ENCODE measurements at places on chromosomes 1 and 21. TPM values are rescaled to one million over a fixed set of nuclear protein-coding genes. Genes with fewer than 3 reads are reported as not detected.
A peak's percentile ranks its signal among the peaks of the same experiment; 100 is the strongest.

The HSPB7 gene
- not detected for polyA plus RNA-seq

- DNase-seq, result peak; percentile 26
- peaks cover 8% of the 10 kb centered on the region for H3K4me1 ChIP-seq
- no peaks in the 10 kb centered on the region for H3K36me3 ChIP-seq
Observed at GRCh38 chr1:51303751-51304251, 26.6 kb downstream of the TTC39A start.

The ASPM gene
- polyA plus RNA-seq, result 0.08 TPM

The RSPO1 gene
- polyA plus RNA-seq, result not detected

GRCh38 chr1:248849152-248849551 is 9.7 kb downstream of the ZNF692 start:
- peaks cover 10% of the 10 kb centered on the region for H3K4me1 ChIP-seq
- DNase-seq, result no peak
- H3K36me3 ChIP-seq, result peaks cover 70% of the 10 kb centered on the region
- no peak overlapping the region for H3K27ac ChIP-seq
- H3K27me3 ChIP-seq, result no peaks in the 10 kb centered on the region

The AADACL3 gene
- not detected for polyA plus RNA-seq

DNA sequence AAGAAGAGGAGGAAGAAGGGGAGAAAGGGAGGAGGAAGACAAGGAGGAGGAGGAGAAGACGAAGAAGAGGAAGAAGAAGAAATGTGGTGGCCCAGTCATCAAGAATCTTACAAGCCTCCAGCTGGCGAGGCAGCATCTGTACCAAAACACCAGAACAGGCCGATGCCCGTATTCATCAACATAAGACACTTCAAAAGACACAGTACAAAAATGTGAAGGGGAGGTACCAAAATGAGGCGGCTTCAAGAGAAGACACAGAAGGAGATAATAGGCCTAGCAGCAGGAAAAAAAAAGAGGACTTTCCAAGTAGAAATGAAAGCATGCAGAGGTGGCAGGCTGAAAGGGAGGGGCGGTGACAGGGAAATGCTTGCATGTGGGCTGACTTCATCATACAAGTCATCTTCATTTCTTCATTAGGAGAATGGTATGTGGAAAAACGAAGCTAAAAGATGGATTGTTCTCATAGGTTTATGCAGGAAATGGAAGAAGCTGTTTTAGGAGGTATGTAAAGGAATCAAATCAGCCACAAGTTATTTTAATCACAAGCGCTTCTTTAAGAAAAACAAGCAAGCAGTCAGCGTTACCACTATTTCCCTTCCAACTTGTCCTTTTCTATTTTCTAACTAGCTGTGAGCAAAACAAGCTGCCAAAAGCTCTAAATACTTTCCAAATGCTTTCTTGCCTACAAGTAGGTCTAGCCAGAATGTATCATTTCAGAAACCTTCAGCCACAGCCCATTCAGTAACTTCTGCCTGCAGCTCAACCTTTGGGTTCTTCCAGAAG is 192.3 kb downstream of the SLC45A1 start:
- H3K36me3 ChIP-seq, result peaks cover 6% of the 10 kb centered on the region
- no peak overlapping the region for H3K27ac ChIP-seq
- peaks cover 19% of the 10 kb centered on the region for H3K4me1 ChIP-seq
- no peak for DNase-seq
- no peaks in the 10 kb centered on the region for H3K27me3 ChIP-seq

DNA sequence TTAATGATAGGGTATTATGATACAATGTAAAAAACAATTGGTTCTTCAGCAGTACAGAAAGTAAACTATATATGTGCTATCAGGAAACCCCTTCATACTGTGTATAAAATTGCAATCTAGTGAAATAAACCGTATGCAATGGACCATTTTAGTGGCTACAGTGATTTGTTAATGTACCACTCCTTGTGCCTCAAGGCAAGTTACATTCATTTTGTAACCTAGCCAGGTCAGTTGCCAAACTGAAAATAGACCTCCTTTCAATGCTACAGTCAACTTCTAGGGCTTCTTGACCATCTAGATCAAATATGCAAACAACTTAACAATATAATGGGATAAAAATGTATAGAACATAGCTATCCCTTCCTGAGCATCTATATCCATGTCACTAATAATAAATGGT is 52.0 kb upstream of the RAVER2 start:
- H3K36me3 ChIP-seq, result no peaks in the 10 kb centered on the region
- H3K27me3 ChIP-seq, result no peaks in the 10 kb centered on the region
- no peak overlapping the region for H3K4me3 ChIP-seq
- no peak for DNase-seq

The NCAM2 gene
- polyA plus RNA-seq, result not detected

DNA sequence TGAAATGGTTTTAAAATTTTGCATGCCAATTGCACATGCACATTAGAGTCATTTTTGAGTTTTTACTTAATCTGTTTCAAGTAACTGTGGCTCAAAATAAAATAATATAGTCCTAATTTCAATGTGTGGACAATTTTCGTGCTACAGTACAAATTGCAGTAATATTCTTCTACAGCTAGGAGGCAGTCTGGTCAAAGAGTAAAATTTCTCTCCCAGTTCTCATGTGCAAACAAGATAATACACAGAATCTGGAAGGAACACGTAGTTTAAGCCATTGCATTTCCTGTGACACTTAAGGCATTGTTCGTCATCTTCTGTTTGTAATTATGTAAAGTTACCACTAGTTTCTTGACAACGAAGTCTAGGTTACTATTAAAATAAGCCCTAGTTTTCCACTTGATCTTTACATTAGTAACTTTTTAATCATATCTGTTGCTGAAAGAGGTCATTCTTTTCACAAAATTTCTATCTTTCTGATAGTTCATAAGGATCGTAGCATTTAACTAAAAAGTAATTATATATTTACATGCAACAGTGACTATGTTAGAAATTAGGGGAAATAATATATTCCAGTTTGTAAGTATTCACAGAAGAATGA is 28.9 kb downstream of the ODR4 start:
- no peak overlapping the region for H3K4me3 ChIP-seq
- no peaks in the 10 kb centered on the region for H3K4me1 ChIP-seq
- H3K27me3 ChIP-seq, result no peaks in the 10 kb centered on the region
- peaks cover 78% of the 10 kb centered on the region for H3K36me3 ChIP-seq
- DNase-seq, result peak; percentile 65

The PRDM2 gene
- 4.1 TPM for polyA plus RNA-seq

GRCh38 chr1:176444286-176444685 is 18.7 kb upstream of the PAPPA2 start:
- H3K27me3 ChIP-seq, result no peaks in the 10 kb centered on the region
- H3K27ac ChIP-seq, result no peak overlapping the region
- no peak overlapping the region for H3K4me3 ChIP-seq

DNA sequence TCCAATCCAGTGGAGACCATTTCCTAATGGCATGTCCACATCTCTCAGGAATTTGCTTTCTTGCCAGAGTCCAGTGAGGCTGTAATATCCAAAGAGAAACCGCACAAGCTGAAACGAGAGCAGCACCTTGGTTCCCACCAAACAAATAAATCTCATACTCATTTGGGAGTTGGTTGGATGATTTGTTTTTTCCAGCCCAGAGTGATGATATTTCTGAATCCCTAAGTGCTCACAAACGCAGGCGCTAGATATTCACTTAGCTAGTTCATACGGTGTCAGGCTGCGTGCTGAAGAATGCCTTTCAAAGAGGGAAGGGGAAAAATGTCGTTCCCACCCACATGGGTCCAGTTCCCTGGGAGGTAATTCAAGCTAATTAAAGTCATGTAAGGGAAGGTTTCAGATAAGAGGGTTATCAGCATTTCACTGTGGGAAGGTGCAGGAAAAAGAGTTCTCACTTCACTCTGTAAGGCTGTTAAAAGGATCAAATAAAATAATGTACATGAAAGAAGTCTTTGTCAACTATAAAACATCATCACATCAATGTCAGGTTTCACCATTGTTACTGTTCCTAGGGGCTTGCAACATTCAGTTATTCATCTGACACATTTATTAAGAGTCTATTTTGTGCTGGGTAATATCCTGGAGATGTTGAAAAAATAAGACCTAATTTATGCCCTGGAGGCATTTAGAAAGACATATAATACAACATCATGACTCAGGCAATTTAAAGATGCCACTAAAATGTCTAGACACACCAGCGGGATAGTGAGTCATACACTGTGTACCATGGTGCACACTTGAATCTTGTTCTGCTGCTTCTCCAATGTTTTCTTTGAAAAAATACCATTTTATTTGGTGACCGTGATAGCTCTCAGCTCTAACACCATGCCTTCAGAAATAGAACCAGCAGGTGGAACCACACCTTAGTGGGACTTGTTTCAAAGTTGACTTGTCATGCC is 19.3 kb downstream of the DPT start:
- H3K4me1 ChIP-seq, result no peaks in the 10 kb centered on the region
- H3K4me3 ChIP-seq, result no peak overlapping the region
- H3K27ac ChIP-seq, result no peak overlapping the region
- DNase-seq, result no peak

The RGS13 gene
- polyA plus RNA-seq, result not detected

The OR6N1 gene
- not detected for polyA plus RNA-seq

The RNU1-3 gene
- polyA plus RNA-seq, result not detected

- no peak overlapping the region for H3K4me3 ChIP-seq
- H3K27me3 ChIP-seq, result no peaks in the 10 kb centered on the region
- H3K36me3 ChIP-seq, result no peaks in the 10 kb centered on the region
Observed at GRCh38 chr21:42028766-42029425, 18.7 kb upstream of the ZBTB21 start.

DNA sequence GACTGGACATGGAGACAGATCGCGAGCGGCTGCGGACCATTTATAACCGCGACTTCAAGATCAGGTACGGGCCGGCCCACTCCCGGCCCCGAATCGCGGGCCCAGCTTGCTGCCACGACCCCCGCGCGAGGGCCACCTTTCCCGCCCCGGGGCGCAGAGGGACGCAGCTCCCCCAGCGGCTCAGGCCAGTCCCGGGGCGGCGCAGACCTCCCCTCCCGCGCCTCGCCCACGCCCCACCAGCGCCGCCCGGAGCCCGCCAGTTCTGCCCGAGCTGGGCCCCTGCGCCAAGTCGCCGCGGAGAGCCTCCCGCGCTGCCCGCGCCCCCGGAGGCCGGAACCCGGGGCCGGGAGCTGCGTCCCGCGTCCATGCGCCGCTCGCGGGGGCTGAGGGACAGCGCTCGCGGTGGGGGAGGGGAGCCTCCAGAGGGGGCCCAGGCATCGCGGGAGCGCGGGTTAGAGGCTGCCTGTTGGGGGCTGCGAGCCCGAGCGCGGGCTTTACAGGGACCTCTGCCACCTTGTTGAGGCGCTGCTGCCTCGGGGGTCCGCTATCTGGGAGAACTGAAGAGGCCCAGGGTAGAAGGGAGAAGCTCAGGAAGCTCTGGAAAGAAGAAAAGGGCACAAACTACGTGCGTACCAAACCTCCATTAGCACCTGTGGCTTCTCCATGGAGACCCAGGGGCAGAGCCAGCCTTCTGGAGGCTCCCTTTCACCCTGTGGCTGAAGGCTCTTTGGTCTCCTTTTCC is 698 bp downstream of the MOV10 start:
- peak overlapping the region; percentile 58 for H3K27ac ChIP-seq
- no peak for DNase-seq
- H3K27me3 ChIP-seq, result no peaks in the 10 kb centered on the region
- peaks cover 20% of the 10 kb centered on the region for H3K4me1 ChIP-seq
- H3K36me3 ChIP-seq, result peaks cover 21% of the 10 kb centered on the region

GRCh38 chr1:3033040-3033789 is 11.9 kb downstream of the ACTRT2 start:
- H3K4me1 ChIP-seq, result no peaks in the 10 kb centered on the region
- no peaks in the 10 kb centered on the region for H3K27me3 ChIP-seq
- no peak overlapping the region for H3K27ac ChIP-seq
- no peak for DNase-seq

GRCh38 chr21:43986544-43987451 is 25.3 kb upstream of the TRAPPC10 start:
- H3K27me3 ChIP-seq, result no peaks in the 10 kb centered on the region
- peaks cover 12% of the 10 kb centered on the region for H3K36me3 ChIP-seq
- DNase-seq, result no peak
- no peaks in the 10 kb centered on the region for H3K4me1 ChIP-seq
- H3K27ac ChIP-seq, result no peak overlapping the region
- no peak overlapping the region for H3K4me3 ChIP-seq

The IFNLR1 gene
- not detected for polyA plus RNA-seq

The ELAVL4 gene
- polyA plus RNA-seq, result not detected

Measured in CD14-positive monocyte (primary cell).